NCI-H2029 treated with DMSO at 0.1 percent for 48 hours (cell line): ENCODE measurements at places on chromosomes 5 and 9.

DNA sequence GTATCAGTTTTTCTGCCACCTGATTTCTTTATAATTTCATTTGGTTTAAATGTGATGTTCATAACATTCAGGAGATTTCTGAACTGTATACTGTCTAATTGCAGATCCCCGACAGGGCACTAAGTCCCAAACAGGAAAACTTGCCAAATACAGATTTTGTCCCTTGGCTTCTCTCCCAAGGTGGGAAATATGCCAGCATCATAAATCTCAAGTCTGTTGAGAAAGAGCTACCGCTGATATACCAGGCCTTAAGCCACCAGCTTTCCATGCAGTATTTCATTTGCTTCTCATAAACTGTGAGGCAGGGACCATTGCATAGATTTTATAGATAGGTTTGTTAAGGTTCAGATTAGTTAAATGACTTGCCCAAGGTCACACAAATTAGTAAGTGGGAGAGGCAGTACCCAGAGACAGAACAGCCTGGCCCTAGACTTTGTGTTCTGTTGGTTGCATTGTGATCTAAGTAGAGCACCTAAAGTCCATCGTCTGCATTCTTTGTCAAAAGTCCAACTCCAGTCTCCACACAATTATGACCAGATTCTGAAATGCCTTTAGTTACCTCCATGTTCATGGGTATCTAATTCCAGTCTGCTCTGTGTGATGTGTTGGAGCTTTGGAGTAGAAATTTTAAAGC lies 16.2 kb downstream of the GPR21 start:
- peak; percentile 32 for DNase-seq

GRCh38 chr5:173663352-173664153 lies 47.1 kb upstream of the BOD1 start:
- DNase-seq, result no peak

DNA sequence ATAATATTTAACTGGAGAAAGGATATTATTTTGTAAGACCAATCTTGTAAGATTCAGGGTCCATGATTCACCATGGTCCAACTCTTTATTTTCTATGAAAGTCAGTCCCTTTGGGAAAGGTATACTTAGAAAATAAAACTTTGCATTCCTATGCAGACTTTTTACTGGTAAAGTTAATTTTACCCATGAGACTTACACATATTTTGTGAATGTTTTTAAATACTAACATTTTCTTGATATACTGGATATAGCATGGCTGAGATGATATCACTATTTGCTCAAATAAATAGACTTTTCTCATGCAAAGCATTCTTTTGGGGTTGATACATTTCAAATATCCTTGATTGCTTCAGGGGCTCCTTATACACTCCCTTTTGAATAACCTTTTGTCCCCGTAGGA lies 512.1 kb downstream of the MAN2A1 start:
- DNase-seq, result no peak

GRCh38 chr9:19660019-19660418 lies 128.8 kb downstream of the SLC24A2 start:
- no peak for DNase-seq

GRCh38 chr5:2562036-2562435 lies 189.4 kb downstream of the IRX2 start:
- no peak for DNase-seq

DNA sequence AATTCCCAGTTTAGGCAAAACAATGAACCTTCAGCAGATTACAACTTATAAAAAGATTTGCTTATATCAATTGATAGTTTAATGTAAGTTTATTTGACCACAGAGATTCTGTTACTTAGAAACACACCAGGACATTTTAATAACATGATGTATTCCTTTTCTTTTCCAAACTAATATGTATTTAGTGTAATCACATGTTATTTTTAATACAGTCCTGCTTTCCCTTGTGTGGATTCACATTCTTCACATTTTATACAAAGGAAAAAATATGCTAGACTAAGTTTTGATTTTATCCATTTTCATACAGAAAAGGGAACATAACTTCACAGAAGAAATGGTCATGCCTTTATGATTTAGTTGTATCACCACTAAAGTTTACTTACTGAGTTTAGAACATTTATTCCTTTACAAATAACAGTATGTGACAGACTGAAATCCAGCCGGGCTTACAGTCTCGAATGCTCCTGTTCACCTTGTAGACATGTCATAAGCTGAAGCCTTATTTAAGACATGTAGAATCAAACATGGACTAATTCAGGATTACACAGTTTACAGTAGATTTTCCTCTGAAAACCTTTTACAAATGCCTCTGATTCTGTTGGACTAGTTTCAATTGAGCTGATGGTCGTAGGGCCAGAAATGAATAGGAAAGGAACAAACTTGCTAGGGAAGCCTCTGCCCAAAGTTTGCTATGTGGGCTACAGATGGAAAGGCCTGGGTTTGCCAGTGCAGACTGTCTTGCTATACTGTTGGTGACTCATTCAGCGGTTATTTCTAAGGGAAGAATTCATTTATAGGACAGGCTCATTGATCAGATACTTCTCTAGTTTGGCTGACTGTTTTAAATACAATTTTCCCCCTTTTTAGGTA lies 6.6 kb upstream of the ASPN start:
- no peak for DNase-seq

DNA sequence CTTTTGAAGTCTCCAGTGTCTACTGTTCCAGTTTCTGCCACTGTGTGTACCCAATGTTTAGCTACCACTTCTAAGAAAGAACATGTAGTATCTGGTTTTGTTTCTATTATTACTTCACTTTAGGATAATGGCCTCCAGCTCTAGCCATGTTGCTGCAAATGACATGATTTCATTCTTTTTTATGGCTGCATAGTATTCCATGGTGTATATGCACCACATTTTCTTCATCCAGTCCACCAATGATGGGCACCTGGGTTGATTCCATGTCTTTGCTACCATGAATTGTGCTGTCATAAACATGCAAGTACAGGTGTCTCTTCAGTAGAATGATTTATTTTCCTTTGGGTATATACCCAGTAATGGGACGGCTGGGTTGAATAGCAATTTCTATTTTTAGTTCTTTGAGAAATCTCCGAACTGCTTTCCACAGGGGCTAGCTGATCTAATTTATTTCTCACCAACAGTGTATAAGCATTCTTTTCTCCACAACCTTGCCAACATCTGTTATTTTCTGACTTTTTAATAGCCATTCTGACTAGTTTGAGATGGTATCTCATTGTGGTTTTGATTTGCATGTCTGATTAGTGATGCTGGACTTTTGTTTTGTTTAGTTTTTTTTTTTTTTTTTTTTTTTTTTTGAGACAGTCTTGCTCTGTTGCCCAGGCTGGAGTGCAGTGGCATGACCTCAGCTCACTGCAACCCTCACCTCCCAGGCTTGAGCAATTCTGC lies 68.9 kb downstream of the WDR41 start:
- DNase-seq, result no peak

DNA sequence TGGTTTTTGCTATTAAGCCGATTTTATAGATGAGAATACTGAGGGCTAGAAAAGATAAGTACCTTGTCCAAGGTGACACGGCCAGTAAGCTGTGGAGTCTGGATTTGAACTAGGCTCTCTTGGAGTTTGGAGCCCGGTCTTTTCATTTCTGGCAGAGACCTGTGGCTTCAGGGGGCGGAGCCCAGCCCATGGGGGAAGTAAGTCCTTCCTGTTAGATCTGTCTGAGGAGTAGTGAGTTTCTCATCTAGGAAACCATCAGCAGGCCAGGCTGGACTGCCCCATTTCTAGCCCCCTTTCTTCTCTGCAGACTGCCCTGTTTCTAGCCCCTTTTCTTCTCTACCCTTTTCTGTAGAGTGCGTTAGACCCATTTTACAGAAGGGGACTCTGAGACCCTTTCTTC lies 521 bp upstream of the PTGS1 start:
- no peak for DNase-seq

GRCh38 chr5:135843571-135844337 lies 9.3 kb downstream of the SLC25A48 start:
- no peak for DNase-seq

- DNase-seq, result no peak
These were observed 202.1 kb downstream of the TSSK1B start for GRCh38 chr5:113232667-113233066.

DNA sequence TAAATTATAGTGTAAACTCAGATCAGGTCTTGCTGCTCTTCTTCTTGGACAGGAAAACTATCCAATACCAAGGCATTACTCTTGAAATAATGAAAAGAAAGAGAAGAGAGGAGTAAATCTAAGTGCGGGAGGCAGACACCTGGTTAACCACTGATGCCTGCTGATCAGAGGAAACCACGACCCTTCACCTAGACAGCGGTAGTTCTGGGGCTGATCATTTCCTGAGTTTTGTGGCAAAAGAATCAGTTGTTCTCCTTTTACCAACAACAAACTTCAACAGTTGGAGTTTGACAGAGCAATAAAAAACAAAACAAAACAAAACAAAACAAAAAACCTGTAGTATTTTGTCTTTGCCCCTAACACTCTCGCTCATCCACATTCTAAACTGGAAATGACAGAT lies 3.0 kb downstream of the RLN1 start:
- DNase-seq, result no peak

GRCh38 chr9:131060900-131061630 lies 35.3 kb upstream of the AIF1L start:
- DNase-seq, result no peak

DNA sequence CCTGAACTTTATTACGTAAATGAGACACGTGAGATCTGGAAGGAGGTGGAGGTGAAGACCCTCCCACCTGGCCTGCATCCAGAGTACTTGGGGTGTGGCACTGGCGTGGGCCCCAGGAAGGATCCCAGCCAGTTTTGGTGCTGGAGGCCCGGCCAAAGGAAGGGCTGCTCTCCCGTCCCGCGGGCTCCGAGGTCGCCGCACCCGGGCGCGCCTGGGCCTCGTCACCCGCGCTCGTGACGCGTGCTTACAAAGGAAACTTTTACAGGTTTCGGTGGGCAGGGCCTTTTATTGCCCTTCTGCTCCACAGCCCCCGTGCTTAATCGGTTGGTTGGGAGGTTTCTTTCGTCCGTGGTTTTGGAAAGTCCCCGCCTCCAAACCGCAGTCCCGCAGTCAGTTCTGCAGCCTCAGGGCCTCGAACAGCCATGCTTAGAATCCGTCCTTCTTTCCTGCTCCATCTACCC lies 29.2 kb downstream of the CDKN2A start:
- no peak for DNase-seq

DNA sequence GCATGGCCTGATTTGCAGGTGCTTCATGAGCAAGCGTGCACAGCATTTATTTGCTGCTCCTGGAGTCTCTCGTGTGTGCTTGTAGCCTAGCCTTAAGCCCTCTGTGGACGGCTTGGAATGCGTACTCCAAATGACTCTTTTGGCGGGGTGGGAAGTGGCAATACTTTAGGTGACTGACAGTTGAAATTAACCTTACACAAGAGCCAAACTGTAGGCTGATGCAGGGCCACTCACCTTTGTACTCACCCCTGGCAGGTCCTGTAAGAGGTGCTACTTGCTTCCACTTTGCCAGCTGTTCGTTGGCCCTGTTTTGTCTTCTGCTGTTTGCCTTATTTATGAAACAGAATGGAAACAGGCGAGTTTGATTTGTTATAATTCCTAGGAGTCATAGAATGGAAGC lies 22.9 kb downstream of the TENT4A start:
- DNase-seq, result no peak

- DNase-seq, result no peak
These were observed 24.0 kb downstream of the CDK20 start for GRCh38 chr9:87950296-87950695.

DNA sequence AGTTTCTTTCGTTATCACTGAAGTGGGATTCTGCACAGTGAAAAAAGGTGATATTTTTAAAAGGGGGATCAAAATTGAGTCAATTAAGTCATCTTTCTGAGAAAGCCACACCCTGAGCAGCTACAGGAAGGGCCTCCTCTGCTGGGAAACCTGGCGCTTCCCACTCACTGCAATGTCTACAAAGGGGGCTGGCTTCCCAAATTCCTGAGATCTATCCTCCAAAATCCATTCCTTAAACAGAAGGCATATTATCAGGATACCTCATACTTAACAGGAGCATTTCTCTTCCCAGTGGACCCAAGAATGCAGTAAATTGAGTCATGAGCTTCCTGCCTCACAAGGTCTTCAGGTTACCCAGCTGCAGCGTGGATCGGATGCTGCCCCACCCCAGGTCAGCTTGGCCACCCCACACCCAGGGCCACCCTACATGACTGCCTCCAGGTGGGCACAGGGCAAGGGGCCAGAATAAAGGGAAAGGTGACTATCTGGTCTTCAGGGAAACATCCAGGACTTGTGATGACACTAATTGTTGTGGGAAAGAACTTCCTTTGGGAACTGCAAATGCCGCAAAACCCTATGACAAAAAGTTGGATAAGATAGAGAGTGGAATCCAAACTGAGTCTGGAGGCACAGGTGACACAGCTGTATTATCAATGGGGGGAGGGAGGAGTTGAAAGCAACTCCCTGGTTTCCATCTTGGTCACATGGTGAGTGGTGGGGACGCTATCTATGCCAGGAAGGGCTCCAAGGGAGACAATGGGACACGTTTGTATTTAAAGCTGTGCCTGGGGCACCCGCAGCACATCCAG lies 42.3 kb downstream of the ROR2 start:
- DNase-seq, result no peak

GRCh38 chr9:129283291-129283691 lies 105.2 kb upstream of the IER5L start:
- no peak for DNase-seq

DNA sequence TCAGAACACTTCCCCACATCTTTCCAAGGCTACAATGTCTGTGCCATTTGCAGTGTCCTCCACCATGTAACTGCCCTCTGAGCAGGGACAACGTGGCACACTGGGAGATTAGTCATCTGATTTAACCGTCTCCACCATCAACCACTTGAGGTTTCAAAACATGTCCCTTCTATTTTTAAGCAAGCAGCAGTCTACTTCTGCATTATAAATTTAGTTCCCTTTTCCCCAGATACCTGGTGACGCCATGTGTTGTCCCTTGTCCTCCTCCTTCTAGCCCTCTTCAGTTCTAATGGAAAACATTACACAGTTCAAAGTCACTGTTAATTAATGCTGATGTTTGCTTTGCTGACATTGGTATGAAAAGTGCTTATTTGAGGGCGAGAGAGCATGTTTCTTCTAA lies 52.8 kb downstream of the ATP10B start:
- peak; percentile 90 for DNase-seq

DNA sequence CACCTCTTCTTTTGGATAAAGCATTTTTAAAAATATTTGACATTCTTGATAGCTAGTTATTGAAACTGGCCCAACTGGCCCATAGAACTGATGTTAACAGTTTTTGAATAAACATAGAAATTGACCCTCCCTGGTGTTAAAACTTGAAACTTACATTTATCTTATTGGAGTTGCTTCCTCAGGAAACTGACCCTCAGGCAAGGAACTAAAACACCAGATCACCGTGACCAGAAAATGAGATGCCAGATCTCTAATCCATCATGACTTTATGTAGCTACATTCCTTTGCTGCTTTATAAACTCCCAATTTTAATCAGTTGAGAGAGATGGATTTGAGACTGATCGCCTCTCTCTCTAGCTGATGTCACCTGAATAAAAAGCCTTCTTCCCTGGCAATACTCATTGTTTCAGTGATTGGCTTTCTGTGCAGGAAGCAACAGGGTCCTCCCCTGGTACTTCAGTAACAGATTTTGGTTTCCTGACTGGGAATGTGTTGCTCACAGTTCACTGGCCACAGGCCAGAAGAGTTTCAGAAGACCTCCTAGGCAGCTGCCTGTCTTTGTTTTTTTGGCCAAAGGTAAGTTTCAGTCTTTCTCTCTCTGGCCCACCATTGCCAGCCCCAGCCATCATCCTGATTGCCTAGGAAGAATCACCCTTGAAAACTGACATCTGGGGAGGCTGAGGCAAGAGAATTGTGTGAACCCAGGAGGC lies 212.4 kb downstream of the DTWD2 start:
- no peak for DNase-seq

GRCh38 chr9:123356851-123357742 lies 1.1 kb downstream of the CRB2 start:
- DNase-seq, result no peak
